ENCODE measurements at places on chromosomes 5 and 9. TPM values are rescaled to one million over a fixed set of nuclear protein-coding genes. Genes with fewer than 3 reads are reported as not detected.
A peak's percentile ranks its signal among the peaks of the same experiment; 100 is the strongest.

SPATA31E1 gene
- total RNA-seq = not detected

GRCh38 chr9:73597771-73598170, 446.1 kb downstream of the ANXA1 start:
- no peaks in the 10 kb centered on the region for H3K36me3 ChIP-seq
- DNase-seq = no peak
- no peaks in the 10 kb centered on the region for H3K4me1 ChIP-seq
- no peak overlapping the region for H3K27ac ChIP-seq

DNA sequence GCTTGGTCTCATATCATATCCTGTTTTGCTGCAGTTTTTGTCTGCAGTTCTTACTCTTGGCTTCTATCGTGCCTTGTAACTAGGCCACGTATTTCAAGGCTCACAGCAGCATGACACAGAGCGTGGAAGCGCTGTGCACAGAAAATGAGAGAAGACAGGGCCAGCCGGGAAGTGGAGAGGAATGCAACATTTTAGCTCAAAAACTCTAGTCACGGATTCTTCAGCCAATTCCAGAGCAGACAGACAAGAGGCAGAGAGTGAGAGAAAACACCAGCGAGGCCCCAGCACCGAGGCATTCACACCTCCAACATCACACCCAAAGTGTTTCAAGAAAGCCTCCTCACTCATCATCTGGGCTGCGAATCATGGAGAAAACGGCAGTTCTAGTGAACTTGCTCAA, 160.8 kb downstream of the DNAH5 start:
- H3K27me3 ChIP-seq = no peaks in the 10 kb centered on the region
- no peaks in the 10 kb centered on the region for H3K4me1 ChIP-seq
- no peaks in the 10 kb centered on the region for H3K36me3 ChIP-seq
- no peak overlapping the region for H3K27ac ChIP-seq
- no peak overlapping the region for H3K4me3 ChIP-seq
- DNase-seq = no peak

DNA sequence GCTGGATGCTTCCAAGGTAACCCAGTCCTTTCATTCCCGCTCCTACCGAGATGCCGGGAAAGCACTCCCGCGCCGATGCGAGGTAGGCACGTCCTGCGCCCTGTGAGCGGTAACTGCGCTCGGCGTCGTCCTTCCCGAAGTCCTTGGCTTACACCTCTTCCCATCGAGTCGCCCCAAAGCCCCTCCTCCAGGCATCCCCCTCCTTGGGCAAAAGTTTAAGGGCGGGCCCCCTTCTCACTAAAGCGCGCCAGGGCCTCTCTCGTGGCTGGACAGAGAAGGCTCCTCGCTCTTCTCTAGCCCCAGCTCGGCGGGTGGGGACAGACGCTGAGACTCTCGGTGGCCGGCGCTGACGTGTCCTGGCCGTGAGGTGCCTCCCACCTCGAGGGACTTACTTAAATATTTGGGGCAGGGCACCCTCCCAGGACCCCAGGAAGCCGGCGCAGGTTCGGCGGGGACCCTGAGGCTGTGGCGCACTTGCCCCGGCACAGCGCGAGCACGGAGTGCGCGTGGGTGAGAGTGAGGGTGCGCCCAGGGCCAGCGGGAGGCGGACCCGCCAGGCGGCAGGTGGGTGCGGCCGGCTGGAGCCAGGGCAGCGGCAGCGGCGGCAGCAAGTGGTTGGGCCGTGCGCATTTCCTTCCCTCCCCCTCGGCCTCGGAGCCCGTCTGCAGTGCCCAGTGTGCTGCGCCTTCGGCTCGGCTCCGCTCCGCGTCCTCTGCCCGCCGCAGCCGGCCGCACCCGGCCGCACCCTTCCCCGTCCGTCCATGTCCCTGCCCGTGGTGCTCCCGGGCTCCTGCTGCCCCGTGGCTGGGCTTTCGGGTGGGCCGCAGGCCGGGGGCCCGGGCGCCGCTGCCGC, at the start of gene ENTREP1:
Gene ENTREP1, plus strand, starts transcription at position 667 of the 853 bp plus-strand sequence. Its CDS starts 95 bp downstream, at position 762.
- H3K36me3 ChIP-seq = no peaks in the 10 kb centered on the region
- H3K27ac ChIP-seq = no peak within 1 kb of the TSS
- peak; percentile 22 for DNase-seq
- H3K4me1 ChIP-seq = no peaks in the 10 kb centered on the region
- H3K4me3 ChIP-seq = peak within 1 kb of the TSS; percentile 44
- peaks cover 44% of the 10 kb centered on the region for H3K27me3 ChIP-seq

DNA sequence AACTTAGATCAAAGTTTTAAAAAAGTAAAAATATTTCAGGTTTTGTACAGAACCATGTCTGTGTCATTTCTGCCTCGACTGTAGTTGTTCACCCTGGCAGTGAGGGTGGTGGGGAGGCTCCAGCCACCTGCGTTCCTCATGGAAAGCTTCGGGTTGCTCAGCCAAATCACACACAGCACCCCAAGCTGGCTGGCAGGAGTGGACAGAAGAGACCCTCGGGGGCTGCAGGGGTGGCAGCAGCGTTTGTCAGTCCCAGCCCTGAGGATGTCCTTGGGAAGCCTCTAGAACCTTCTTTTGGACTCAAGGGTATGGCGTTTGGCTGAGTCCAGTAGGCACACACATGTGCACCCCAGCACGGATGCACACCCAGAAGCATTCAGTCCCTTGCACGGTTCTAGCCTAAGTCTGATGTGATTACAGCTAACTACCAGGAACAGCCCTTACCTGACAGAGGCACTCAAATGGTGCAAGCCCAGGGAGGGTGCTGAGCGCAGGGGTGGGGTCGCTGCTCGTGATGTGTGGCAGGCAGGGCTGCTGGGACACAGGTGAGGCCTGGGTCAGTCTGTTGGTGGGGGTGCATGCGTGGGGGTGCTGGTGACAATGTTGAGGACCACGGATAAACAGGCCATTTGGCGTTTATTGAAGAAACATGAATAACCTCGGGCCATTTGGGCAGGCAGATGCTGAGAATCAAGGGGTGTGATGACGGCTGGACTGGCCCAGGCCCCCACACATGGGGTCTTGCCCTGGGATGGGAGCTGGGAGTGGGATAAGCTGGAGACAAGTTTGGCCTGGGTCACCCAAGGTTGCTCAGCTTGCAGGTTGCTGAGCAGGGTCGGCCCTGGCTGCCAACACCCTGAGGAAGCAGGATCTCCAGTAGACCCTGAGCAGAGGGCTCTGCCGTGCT, 103.4 kb downstream of the PHF2 start:
- no peak overlapping the region for H3K27ac ChIP-seq
- H3K4me1 ChIP-seq = no peaks in the 10 kb centered on the region
- H3K36me3 ChIP-seq = peaks cover 11% of the 10 kb centered on the region
- no peak overlapping the region for H3K4me3 ChIP-seq
- DNase-seq = peak; percentile 3
- no peaks in the 10 kb centered on the region for H3K27me3 ChIP-seq

GRCh38 chr5:17425385-17426070, 72.5 kb upstream of the TAF11L2 start:
- no peak overlapping the region for H3K4me3 ChIP-seq
- no peaks in the 10 kb centered on the region for H3K36me3 ChIP-seq
- H3K27ac ChIP-seq = no peak overlapping the region
- H3K27me3 ChIP-seq = no peaks in the 10 kb centered on the region
- H3K4me1 ChIP-seq = no peaks in the 10 kb centered on the region
- DNase-seq = no peak
